ENCODE measurements at places on chromosomes 6 and 20.
A peak's percentile ranks its signal among the peaks of the same experiment; 100 is the strongest.

GRCh38 chr6:119132261-119132981 is 54.0 kb upstream of the FAM184A start:
- DNase-seq: no peak

DNA sequence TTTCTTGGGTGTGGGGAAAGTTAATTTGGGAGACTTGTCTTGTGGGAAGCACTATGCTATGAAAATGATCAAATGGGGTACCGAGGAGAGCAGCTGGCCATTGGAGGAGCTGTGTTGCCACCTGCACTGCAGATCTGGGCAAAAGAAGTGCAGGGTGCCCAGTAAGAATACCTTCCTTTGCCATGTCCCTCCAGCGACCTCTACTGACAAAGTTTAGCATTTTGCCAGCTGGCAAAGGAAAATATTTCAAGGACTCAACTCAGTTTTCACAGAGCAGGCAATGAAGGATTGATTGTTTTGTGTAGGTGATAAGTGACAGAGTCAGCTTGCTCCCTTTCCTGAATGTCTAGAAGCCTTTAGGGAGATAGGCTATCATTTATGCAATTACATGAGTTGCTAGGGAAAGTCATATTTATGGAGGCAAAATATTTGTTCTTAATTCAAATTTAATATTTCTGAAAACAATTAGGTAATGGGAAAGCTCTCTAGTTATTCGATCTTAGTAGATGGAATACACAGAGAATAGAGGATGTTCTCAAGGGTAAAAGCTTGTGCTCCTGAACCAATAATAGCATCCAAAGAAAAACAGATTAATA is 118.4 kb downstream of the FARS2 start:
- DNase-seq: no peak

GRCh38 chr6:6919173-6919572 is 188.6 kb upstream of the RREB1 start:
- no peak for DNase-seq

DNA sequence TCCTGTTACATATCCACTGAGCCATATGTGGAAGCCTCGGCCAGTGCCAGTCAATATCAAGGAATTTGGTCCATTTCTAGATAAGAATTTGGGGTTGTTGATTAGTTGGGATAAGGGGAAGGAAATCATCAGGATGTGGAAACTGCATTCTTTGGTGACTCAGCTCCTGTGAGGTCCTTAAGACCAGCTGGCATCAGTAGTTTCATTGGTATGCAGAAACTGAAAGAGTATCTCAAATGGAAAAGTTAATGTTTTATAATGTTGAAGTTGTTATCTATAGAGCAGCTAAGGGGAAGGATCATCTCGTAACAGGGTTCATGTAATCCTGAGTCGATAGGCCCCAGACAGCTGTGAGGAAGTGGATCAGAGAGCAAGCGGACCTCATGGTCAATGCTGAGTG is 87.9 kb upstream of the PRND start:
- DNase-seq: no peak

- no peak for DNase-seq
Measured at GRCh38 chr6:27873021-27873940, 38.9 kb downstream of the OR2B2 start.

GRCh38 chr6:22906091-22906549 is 336.8 kb downstream of the HDGFL1 start:
- DNase-seq: no peak

GRCh38 chr6:44269921-44270525 is at the start of gene TMEM151B:
TMEM151B (plus strand) TSS chr6:44270450; CDS start chr6:44270743, 293 bp downstream.
- no peak for DNase-seq

- peak; percentile 17 for DNase-seq
Measured at GRCh38 chr6:18823782-18824386, 436.7 kb downstream of the RNF144B start.

DNA sequence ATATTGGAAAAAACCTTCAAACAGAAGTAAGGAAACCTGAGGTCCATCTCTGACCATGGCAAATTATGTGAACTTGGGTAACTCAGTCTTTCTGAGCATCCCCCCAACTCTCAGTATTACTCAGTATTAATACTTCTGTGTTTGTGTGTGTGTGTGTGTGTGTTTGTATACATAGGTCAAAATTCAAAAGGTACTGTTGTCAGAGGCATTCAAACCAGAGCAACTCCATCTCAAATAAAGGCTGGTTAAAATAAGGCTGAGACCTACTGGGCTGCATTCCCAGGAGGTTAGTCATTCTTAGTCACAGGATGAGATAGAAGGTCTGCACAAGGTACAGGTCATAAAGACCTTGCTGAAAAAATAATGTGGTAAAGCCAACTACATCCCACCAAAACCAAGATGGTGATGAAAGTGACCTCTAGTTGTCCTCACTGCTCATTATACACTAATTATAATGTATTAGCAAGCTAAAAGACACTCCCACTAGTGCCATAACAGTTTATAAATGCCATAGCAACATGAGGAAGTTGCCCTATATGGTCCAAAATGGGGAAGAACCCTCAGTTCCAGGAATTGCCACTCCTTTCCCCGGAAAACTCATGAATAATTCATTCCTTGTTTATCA is 33.3 kb upstream of the SLC22A16 start:
- no peak for DNase-seq

- no peak for DNase-seq
Measured at GRCh38 chr6:148343047-148343782, 577 bp downstream of the SASH1 start.

DNA sequence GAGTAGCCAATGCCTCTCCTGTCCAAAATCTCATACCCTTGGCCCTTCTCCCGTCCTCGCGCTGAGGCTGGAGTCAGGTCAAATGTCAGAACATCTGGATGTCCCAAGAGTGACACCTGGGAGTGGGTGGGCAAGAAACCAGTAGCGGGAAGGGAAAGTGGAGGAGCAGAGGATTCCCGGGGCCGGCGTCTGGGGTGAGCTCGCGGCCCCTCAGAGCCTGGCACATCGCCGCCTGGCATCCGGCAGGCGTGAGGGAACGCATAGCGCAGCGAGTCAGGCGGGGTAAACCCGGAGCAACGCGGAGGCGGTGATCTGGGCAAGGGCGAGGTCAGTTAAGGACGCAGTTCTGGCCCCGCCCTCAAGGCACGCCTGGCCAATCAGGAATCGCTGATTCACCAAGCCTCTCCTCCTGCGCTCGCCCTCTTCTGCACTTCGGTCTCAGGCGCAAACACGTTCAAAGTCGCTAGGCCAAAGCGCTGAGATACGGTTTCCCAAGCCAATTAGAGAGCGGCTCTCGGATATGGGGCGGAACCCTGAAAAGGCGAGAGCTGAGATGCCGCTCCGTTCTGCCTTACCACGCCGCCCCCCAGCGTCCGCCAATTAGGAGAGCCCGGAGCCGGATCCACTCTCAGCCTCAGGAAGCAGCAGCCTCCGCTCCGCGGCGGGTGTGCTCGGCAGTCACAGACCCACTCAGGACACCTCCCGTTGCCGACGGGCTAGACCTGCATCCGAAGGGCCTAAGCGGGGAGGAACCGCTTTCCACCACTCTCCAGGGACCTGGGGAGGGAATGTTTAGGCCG is 22.5 kb downstream of the VPS52 start:
- DNase-seq: peak; percentile 96

- no peak for DNase-seq
Measured at GRCh38 chr6:47161176-47161687, 119.1 kb upstream of the ADGRF1 start.

GRCh38 chr6:27260836-27261375 is 13.4 kb downstream of the PRSS16 start:
- DNase-seq: no peak

DNA sequence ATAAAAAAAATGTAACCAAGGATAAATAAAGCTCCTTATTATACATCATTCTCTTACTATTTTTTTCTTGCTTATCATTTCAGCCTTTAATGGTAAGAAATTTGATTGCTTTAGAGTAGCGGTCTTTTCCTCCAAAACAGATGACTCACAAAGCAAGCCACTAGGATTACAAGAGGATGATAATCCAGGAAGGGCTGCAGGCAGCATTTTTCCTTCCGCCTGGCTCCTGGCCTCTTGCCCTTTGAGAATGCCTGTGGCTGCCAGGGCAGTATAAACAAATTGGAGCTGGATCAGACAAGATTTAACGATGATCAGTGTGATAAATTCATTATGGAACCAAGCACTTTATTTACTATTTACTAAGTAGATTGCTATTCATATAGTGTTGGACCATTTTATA is 9.7 kb upstream of the FBXL4 start:
- no peak for DNase-seq

GRCh38 chr6:140441256-140441655 is 1066.8 kb upstream of the CITED2 start:
- no peak for DNase-seq

DNA sequence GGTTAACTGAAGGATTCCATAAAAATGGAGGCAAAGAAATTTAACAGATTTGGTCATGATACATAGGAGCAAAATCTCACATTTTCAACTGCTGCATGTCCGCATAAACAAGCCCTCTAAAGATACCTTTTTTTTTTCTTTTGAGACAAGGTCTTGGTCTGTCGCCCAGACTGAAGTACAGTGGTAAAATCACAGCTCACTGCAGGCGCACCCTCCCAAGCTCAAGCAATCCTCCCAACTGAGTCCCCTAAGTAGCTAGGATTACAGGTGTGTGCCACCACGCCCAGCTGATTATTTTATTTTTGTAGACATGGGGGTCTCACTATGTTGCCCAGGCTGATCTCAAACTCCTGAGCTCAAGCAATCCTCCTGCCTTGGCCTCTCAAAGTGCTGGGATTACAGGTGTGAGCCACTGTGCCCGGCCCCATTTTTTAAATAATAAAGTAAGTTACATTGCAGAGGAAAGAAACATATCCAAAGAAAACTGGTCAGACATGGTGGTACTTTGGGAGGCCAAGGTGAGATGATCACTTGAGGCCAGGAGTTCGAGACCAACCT is 13.7 kb downstream of the MDN1 start:
- DNase-seq: no peak

DNA sequence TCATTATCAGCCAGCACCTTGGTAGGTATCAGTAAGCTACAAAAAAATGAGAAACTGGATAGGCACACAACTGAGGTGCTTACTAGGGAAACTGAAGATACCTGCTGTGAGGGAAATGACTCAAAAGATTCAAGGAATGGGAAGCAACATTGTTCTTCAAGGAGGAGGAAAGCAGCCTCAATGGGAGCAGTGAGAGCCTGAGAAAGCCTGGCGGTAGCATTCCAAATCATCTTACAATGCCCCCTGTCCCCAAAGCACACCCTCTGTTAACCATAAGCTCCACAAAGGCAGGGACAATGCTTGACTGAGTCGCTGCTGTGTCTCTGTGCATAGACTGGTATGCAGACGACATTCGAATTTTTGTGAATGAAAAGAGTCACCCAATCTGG is 10.6 kb downstream of the PKHD1 start:
- DNase-seq: no peak

- DNase-seq: no peak
Measured at GRCh38 chr6:137977814-137978213, 110.8 kb downstream of the TNFAIP3 start.

DNA sequence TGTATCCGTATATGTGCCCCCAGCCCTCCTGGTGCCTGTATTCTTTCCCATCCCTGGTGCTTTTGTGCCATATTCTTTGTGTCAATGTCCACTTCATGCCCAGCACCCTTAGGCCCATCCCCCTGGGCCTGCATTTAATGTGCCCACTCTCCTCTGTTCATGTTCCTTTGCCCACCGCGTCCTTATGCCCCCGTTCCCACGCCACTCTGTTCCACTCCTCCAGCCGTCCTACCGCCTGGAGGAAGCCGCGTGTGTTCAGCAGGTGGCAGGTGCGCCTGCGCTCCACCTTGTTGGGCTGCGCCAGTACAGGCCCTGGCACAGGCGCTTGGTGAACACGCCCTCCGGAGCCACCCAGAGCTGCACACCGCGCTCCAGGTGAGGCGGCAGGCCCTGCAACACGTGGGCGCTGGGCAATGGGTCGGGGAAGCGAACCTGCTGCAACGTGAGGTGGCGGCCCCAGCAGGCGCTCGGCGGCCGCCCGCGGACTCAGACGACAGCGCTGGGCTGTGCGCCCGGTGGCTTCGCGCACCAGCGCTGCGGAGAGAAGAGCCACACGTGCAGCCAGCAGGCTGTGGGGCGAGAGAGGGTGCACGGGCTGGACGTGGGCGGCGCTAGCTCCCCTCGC is 4.0 kb upstream of the FOXS1 start:
- no peak for DNase-seq

GRCh38 chr6:157484181-157484580 is 103.2 kb downstream of the ZDHHC14 start:
- DNase-seq: no peak

DNA sequence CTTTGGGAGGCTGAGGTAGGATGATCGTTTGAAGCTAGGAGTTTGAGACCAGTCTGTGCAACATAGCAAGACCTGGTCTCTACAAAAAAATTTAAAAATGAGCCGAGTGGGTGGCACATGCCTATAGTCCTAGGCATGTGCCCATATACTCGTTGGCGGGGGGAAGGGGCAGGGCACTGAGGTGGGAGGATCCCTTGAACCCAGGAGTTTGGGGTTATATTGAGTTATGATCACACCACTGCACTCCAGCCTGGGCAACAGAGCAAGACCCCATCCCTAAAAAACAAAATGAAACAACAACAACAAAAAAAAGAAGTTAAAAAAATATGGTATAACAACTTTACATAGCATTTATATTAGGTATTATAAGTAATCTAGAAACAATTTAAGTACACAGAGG is 47.8 kb downstream of the LHFPL5 start:
- DNase-seq: no peak

DNA sequence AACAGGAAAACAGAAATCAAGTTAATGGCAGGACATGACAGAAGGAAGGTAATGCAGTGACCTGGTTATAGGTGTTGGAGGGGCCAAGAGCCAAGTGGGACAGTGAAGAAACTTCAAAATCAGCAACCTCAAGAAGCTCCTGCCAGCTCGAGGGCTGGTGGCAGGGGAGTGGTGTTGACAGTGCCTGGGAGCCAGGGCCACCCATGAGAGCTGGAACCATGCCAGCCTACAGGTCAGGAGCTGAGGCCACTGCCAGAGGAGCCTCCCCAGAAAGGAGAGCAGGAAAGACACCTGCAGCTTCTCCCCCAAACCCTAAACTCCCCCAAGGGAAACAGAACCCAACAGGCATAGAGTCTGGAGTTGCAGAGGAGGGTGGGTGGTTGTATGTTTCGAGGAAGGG is 262.1 kb downstream of the LRFN2 start:
- DNase-seq: no peak

DNA sequence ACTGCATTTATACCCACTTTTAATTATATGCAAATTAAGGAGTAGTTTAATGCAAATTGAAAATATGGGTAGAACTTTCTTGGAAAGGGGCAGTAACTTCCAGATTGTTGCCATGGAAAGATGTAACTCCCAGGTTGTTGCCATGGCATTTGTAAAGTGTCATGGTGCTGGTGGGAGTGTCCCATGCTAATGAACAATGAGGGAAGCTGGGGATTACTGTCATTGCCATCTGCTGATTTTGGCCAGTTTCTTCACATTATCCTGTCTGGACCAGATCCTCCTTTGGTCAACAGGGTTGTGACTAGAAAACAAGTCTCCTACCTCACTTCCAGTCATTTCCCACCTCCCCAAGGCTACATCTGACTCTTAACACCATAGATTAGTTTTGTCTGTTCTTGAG is 45.4 kb upstream of the FERMT1 start:
- DNase-seq: no peak
